ENCODE measurements at places on chromosomes 11 and 22.

DNA sequence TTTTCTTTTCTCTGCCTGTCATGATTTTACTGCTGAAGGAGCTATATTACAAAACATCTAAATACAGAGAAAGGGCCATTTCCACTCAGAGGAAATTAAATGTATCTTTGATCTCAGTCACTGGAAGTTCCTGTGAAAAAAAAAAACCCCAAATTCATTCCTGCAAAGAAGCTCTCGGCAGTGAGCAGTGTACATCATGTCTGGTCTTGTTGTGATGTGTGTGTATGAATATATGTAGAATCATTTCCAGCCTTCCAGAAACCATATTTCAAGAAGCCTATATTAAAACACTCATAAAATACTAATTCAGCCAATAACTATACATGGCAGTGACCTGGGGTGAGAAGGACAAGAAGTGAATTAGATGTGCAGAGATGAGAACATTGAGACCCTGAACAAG is 393.2 kb upstream of the TENM4 start:
- DNase-seq: no peak

DNA sequence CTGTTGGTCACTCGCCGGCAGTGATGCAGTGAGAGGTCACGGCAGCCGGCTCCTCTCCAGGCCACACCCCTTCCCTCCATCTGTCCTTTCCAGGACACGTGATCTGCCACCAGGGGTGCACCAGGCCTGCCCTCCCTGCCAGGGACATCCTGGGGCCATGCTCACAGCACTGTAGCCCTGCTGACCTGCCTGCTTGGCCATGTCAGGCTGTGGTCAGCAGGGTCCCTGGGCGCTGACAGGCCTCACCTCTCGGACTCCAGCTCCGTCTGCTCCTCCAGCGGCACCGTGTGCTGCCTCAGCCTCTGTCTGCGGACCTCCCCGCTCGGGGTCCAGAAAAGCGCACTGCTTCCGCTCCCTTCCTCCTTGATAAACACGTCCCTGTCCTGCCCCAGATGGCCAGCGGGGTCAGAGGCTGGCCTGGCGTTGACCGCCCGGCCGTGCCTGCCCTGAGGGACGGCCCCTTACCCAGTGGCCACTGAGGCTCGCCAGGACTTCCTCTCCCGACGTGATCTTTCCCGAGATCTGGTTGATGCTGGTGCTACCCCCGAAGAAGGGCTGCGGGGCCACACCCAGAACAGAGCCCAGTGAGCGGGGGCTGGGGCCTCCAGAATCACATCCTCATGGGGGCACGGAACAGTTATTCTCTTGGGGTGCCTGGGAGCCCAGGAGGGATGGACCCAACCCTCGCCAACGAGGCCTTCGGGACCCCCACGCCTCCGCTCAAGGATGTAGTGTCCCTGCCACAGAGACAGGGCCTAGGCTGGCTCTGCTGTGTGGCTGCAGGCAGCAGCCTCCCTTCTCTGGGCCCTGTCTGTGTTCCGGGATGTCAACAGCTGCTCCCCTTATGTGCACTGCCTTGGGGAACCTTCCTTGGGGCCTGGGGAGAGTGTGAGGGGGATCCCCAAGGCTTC is 36.3 kb upstream of the CARS1 start:
- DNase-seq: no peak

GRCh38 chr11:74004759-74005615 is 3.9 kb downstream of the UCP3 start:
- no peak for DNase-seq

- no peak for DNase-seq
Measured at GRCh38 chr11:86608251-86608799, 64.1 kb downstream of the ME3 start.

- no peak for DNase-seq
Measured at GRCh38 chr11:68373189-68373814, 60.9 kb downstream of the LRP5 start.

- no peak for DNase-seq
Measured at GRCh38 chr11:112143597-112143996, 20.3 kb downstream of the IL18 start.

DNA sequence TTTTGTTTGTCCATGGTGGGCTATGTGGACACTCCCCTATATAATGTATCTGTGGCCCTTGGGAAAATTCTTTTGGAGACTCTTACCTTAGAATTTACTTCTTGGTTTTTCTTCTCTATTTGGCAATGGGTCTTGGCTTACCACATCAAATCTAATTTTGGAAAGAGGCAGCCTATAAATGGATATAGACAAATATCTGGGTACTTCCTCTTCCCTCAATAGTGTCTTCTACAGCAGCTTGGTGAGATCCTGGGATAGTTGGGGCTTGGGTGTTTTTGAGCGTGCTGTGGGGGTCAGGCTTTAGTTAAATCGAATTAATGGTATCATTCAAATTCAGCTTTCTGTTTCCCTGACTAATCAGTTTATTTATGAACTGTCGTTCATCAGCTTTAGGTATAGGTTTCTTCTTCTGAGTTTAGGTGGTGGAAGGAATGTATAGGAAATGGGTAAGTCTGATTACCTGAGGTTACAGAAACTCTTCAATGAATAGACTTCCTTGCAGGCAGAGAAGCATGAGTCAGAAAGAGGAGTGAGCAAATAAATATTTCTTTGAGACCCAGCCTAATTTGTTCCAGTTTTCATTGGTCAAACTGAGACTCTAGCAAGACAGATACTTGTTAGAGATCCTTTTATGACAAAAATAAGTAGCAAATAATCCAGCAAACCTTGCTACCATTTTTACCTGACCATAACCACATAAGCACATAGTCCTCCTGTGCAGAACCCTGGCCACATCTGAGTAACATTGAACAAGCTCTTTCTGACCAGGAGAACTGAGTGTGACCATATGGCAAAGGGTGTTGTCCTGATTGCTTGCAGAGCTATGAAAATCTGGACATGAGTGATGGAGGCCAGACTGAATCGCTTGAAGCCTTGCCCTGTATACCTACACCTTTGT is 68.6 kb upstream of the SORL1-AS1 start:
- no peak for DNase-seq

DNA sequence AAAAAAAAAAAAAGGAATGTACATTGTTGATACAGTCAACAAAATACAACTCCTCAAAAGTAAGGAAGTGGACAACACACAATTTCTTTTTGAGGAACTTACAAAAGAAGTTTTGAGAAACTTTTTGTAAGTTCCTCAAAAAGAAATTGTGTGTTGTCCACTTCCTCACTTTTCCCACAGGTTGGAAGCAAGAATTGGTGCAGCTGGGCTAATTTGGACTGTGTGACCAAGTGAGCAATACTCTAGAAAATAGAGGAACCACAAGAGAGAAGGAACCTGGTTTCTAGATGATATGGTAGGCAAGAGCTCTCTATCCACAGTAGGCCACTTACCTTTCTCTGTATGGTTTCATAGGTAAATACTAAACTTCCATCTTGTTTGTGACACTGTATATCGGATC is 1053.8 kb downstream of the LRRC4C start:
- DNase-seq: no peak
